ENCODE measurements at places on chromosomes 16 and 17.

GRCh38 chr17:21286066-21286770, 1.7 kb downstream of the MAP2K3 start:
- no peak for DNase-seq

DNA sequence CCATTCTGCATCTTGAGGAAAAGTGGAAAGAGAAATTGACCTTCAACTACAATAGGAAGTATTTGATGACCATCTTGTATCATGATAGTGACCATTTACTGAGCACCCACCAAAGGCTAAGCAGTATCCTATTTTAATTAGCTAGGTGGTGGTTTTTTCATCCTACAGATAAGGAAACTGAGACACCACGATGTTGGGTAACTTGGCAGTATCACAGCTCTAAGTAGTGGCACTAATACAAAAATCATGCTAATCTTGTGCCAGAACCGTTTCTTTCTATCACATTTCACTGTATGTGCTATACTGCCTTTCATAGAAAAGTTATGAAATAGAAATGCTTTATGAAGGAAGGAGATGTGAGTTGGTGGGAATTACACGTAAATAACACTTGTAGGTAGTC, 2.3 kb downstream of the EVI2B start:
- DNase-seq, result no peak

DNA sequence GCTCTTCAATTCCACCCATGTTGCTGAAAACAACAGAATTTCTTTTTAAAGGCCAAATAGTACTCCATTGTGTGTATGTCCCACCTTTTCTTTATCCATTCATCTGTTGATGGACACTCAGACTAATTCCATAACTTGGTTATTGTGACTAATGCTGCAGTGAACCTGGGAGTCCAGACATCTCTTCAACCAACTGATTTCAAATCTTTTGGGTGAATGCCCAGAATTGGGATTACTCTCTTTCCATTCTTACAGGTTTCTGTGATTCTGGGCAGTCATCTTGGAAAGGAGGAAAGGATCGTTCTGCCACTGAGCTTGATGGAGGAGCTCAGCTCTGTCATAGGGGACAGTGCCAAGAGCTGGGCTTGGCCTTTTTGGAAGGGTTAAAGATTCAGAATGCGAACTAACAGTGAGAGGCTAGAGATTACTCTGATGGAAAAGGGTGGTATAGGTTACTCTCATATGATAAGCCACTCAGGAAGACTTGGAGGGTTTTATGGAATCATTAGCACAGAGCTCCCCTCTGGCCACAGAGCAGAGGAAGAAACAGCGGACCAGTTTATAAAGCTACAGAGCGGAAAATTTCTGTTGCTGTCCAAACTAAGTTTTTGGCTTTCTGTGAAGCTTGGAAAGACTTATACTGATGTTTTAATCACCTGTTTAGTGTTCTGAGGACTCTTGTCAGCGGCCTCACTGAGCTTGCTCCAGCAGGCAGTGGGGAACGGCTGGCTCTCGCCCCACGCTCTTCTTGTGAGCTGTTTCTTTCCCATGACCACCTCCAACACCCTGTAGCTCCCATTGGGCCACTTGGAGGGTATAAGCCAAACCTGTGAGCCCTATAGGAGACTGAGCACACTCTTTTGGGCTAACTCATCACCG, 48.3 kb downstream of the HIC1 start:
- no peak for DNase-seq

GRCh38 chr17:29848737-29849136, 81.3 kb downstream of the SSH2 start:
- DNase-seq, result no peak

- DNase-seq, result no peak
Observed at GRCh38 chr17:46176975-46177374, 16.3 kb downstream of the KANSL1 start.

GRCh38 chr16:82584553-82585152, 42.1 kb upstream of the CDH13 start:
- no peak for DNase-seq

Data from stimulated activated CD4-positive, alpha-beta T cell treated with anti-CD3 and anti-CD28 coated beads, Interleukin-15, amount 100 ng/mL, for 48 hours (primary cell).